ENCODE measurements at places on chromosomes 3 and 15.

GRCh38 chr3:45371621-45372020 lies 16.8 kb upstream of the LARS2 start:
- no peak for DNase-seq

DNA sequence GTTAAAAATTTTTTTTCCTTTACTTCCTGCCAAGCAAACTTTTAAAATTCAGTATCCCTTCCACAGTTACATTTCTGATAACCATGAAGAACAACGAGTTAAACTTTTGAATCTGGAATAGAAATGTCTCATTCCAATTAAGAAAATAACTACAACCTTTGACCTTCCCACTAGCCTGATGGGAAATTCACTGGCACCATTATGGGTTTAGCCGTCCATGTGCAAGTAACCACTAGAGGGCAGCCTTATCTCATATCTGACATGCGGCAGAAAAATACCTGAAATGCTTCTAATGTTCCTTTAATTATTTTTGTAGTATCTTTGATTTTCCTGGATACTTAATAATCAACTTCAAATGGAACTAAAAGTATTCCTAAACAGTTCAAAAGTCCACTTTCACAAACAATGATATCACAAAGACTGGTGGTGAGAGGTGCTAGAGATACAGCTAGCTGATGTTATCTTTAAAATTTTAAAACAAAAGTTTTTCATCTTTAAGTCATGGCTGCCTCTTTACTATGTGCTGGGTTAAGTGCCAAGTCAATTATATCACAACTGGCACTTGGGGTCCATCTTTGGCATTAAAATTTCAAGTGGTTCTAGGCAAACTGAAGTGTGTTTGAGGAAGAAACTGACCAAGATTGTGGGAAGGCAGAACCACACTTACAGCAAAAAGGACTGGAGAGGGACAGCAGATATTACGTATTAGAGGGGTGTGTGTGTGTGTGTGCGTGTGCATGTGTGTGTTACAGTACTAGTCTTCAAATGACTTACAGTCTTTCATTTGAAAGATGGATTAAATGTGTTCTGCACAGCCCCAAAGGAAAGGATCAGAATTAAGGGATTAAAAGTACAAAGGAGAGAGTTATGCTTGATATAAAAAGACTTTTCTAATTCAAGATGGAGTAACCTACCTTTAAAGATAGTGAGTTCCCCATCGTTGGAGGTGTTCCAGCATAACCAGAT lies 107.1 kb upstream of the ICE2 start:
- no peak for DNase-seq

DNA sequence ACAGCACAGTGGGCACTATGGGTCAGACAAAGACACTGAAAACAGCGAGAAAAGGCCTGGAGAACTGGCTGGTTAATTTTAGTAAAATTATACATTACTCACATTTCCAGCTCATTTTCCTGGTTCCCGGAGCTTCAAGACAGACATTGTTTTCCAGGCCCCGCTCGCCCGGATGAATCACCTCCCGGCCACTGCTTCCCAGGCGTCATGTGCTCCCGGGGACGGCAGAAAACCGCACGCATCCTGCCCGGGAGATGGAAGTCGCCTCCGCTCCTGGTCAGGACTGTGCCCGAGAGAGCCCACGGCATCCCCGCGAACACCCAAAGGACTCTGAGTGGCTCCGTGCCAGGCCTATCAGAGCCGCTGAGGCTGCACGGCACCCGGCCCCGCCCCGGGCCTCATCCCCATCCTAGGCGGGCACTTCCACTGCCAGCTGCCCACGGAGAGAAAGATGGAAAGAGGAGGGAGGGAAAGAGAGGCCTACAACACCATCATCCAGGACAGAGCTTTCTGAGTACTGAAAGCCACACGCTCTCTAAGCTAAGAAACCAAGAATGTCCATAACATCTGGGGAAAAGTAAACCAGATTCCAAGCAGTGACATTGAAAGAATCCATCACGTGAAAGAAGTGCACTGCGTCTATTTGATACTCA lies 75.1 kb downstream of the VGLL4 start:
- no peak for DNase-seq

DNA sequence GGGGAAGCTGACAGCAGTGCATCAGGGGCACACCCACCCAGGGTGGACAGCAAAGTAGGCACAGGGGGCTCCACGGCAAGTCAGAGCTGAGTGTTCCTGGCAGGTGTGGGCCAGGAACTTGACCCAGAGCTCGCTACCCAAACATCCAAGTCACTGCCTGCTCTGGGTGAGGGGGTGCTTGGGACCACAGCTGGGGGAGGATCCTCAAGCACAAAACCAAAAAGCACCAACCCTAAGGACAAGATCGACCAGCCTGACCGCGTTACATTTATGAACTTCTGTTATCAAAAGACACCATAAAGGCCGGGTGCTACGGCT lies 101.2 kb downstream of the CHSY1 start:
- DNase-seq = no peak

DNA sequence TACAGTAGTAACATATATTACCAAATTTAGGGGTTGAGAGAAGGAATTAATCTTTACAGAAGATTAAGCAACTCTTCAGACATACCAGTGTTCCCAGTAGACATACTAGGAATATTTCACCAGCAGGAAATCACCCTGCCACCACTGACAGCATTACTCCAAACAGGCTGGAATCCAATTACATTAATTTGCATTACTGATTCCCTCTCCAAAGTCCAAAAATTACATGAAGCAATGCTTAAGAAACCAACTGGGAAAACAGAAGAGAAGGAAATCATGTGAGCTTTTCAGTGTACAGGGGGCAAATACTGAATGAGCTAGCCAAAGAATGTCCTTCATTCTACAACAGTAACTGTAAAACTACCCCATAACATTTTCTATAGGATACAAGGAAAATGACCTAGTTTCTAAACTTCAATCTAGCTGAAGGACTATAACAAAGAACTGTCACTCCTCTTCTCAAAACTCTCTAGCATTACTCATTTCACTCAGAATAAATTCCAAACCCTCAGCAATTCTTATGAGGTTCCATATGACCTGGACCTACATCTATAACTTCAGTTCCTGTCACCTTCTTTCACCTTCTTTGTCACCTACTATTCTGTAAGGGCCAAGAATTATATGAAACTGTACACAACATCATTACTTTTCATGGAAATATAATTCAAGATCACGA lies 72.7 kb downstream of the INO80 start:
- no peak for DNase-seq

DNA sequence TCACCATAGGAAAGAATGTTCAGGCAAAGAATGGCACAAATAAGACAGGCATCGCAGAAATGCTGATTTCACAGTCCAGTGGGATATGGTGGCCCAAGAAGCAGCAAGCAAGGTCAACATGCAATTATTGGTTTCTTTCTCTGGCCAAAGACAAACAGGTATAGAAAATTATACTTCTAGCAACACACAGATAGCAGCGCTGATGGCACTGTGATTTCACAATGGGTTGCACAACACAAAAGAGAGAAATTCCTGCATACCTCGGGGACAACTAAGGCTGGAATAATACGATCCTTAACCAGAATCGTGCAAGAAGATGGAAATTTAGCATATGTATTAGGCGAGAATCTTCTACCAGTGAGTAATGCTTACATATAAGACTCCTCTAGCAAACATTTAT lies 76.3 kb upstream of the NR2F2 start:
- DNase-seq = no peak
